NCI-H1048 (cell line): ENCODE measurements at places on chromosomes 3 and 15.

DNA sequence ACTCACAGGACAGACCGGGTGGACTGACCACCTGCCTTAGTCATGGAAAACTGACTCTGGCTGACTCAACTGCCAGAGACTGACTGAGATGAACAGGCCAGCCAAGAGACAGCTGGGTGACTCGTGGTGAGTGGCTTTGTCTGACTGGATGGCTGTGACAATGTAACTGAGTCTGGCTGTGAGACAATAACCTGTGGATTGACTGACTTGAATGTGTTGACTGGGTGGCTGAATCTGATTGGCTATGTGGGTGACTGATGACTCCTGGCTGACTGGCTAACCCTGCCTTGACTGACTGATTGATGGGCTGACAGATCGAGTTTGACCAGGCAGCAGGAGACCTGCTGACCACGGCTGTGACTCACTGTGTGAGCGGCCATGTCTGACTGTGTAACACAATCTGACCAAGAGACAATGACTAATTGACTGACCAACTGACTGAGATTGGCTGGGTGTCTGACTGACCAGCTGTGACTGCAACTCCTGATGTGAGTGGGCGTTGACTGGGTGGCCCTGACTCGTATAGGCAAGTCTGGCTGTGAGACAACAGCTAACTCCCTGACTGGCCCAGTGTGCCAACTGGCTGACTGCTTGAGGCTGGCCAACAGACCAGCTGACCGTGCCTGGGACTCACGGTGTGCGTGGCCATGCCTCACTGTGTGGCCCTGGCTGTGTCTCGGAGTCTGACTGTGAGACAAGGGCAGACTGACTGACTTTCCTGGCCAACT, 509.1 kb downstream of the SHQ1 start:
- DNase-seq: no peak

DNA sequence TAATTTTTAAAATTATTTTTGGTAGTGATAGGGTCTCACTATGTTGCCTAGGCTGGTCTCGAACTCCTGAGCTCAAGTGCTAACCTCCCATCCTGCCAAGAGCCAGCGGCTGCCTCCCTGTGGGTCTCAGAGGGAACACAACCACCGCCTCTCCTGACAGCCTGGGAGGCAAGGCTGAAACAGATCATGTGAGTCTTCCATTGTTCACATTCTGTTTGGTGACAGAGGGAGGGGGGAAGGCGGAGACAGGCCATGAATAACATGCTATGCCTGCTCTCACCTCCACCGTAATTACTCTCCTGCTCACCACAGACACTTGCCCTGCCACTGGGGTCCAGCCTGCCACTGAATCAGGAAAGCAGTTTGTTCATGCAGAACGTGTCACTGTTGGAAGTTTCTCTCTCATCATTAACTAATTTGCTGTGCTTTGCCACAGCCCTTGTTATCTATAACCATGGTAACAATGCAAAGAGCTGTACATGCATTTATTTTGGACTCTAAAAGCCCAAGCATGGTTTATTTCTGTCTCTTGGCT, 78.4 kb upstream of the RASGRF1 start:
- no peak for DNase-seq

- DNase-seq: no peak
Observed at GRCh38 chr3:116254541-116254940, 190.7 kb downstream of the LSAMP start.

DNA sequence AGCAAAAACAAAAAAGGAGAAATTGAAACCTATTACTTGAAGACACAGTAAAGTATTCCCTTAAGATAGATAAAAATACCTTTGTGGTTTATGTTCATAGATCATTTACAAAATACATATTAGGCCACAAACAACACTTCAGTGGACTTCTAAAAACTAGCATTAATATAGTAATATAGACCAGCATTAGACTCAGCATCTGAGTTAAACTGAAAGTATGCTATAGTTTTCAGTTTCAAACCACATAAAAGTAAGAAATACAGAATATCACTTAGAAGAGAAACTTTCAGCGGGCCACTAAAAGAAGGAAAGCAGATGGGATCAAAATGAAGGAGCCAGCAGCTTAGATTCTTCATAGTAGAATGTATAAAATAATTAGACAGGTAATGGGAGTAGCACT, 86.6 kb downstream of the MSL2 start:
- DNase-seq: no peak

DNA sequence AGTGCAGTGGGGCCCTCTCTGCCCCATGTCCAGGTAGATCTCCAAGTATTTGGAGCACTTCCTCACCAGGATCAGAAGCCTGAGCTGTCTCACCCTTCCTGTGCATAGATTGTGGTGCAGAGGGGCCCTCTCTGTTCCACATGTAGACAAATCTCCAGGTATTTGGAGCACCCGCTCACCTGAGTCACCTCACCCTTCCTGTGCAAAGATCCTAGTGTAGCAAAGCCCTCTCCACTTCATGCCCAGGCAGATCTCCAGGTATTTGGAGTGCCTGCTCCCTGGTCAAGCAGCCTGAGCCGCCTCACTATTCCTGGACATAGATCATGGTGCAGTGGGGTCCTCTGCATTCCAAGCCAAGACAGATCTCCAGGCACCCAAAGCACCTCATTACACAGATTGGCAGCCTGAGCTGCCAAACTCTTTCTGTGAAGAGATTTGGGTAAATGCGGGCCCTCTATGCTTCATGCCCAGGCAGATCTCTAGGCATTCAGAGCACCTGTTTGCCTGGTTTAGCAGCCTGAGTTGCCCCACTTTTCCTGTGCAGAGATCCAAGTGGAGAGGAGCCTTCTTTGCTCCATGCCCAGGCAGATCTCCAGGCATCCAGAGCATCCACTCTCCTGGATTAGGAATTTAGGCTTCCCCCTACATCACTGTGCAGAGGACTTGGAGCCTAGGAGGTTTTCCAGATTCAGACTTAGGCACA, 249.8 kb downstream of the AGBL1 start:
- no peak for DNase-seq

- DNase-seq: no peak
Observed at GRCh38 chr3:183331498-183331897, 78.4 kb downstream of the B3GNT5 start.

DNA sequence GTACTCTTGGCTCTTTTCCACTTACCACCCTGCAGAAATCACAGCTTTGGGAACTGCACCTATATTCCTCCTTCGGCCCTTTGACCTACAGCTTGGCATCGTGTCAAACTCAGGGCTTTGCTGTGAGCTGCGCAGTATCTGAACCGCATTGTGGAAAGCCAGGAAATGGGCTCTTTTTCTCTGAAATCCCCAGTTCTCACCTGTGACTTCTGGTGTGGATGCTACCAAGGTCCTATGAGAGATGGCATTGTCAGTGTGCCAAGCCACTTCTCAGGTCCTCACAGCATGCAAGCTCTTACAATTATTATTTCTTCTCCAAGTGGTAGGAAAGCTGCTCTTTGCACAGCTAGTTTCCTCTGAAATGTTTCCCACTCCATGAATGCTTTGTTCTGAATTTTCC, 450.6 kb upstream of the TBL1XR1 start:
- DNase-seq: no peak

GRCh38 chr15:63597038-63597790, at the start of gene FBXL22:
FBXL22 (plus strand) TSS chr15:63597387; CDS start chr15:63597393, 6 bp downstream.
- no peak for DNase-seq

GRCh38 chr3:181797431-181797830, 85.7 kb downstream of the SOX2 start:
- no peak for DNase-seq

GRCh38 chr15:32735989-32736700, 18.3 kb downstream of the GREM1 start:
- DNase-seq: no peak

DNA sequence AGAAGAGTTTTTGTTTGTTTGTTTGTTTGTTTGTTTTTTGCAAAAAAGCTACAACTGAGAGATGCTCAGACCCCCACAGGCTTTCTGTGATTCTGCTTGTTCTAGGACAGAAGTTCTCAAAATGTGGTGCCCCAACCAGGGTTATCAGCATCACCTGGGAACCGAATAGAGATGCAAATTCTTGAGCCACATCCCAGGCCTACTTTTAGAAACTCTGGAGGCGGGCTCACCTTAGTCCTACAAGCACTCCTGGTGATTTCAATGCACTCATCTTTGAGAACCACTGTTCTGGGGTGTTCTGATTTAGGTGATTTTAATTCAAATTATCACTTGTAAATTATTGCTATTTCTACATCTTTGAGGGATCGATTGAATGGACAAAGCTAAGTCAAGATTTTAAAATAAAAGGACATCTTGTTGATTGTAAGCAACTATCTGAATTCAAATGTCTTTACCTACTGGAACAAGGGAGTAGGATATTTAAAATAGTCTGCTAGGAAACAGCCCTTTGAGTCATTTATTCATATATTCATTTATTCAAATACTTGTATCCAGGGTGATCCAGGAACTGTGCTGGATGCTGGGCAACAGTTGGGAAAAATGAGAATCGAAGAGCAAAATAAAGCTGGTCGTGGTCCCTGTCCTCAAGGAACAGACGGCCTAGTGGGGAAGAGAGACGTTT, 44.7 kb upstream of the CADPS start:
- DNase-seq: no peak

DNA sequence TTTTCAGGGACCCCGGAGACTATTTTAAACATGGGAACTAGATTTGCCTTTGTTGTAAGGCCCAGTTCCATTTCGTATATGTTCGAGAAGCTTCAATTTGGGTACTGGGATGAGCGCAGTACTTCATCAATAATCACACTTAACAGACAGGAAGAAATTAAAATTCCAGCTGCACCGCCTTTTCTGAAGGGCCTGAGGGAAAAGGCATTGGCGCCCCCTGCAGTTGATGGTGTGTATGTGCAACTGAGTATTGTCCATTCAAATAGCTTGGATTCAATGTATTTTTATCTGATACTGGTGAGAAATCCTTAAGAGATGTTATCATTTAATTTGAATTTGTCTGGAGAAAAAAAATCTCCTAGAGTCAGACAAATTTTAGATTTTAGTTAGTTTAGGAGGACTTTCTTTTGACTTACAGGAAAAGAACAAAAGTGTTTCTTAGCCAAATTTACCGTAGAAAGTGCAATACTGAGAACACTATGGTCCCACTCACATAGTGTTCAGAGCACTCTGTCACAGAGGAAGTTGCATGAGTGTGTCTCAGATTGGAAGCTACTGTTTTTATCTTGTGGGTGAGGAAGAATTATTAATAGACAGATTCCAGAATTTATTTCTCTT, 5.4 kb upstream of the ALDH1A2 start:
- peak; percentile 10 for DNase-seq

DNA sequence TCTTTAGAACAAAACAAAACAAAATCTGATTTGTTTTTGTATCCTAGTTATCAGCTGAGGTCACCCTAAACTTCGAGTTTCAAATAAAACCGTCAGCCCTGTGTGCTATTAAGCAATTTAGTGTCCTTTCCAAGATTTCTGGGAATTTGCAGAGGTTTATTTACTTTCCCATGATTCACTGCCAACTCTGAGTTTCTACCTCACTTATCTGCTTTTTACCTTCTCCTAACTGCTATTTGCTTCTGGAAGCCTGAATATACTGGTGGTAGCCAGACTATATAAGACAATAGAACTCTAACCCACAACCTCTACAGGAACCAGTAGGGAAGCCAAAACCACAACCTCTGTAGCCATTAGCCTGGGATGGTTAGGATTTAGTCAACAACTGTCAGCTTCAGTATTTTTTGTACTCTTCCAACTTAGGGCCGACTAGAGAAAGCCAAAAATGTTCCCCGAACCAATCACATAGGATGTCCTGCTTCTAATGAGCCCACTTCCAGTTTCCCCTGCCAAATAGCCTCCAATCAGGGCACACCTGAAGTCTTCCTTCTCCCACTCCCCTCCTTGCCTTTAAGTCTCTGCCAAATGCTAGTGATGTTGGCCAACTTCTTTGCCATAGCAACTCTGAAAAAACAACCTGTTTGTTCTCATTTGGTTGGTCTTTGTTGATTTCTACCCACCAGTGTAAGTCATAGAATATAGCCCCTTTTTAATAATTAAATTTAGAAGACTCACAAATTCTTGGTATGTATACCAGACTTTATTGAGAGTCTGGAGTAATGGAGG, 273.1 kb downstream of the ULK4 start:
- no peak for DNase-seq

GRCh38 chr15:101121511-101122090, 130.2 kb downstream of the CHSY1 start:
- DNase-seq: no peak

DNA sequence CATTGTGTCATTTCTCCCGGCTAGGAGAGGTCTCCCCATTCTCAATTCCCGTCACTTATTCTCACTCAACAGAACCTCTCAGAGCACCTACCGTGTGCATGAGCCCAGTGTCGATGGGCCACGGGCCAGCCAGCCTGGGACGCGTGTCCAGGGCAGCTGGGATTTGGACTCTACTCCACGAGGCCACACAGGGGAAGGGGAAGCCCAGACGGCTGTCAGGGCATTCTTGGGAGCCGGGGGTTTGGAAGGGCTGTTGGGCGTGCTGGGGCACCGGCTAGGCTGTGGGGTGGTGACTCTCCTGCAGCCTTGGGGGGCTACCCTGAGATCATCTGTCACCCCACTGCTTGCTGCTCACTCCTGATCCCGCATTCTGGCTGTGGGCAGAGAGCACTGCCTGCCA, 41.7 kb upstream of the PCSK6 start:
- no peak for DNase-seq

GRCh38 chr3:51622413-51622812, 48.6 kb upstream of the TEX264 start:
- DNase-seq: no peak

DNA sequence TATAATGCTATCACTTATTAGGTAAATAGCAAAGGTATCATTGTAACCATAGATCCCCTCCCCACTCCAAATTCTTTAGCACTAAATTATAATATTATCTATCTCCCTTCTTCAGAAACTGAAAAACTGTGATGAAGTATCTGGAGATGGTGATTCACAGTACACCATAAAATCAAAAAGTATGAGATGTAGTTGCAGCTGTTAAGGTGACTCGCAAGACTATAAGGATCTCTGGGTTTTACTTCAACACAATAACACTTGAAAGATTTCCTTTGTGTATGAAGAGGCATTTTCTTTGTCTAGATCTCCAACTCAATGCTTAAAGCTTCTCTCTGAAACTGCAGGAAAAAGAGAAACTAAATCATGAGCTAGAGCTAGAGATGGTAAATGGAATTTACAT, 46.9 kb downstream of the IFT57 start:
- DNase-seq: no peak

- DNase-seq: no peak
Observed at GRCh38 chr3:12316253-12316652, 27.4 kb downstream of the PPARG start.

DNA sequence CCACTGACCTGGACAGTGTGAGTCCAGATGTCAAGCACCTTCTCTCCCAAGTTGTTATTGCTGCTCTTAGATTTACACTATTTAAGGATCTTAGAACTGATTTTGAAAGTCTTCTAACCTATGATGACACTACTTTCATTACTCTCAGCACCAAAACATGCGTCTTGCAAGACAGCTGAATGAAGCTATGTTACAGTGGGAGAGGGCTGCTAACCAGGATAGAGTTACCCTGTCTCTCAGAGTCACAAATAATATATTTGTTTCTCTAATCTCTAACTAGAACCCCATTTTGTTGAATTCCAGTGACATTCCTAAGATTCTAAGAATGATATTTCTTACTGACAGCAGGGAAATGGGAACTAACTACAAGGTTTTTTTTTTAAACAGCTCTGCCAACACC, 455.5 kb downstream of the MAGI1 start:
- no peak for DNase-seq
